ENCODE measurements at places on chromosomes 4 and X. TPM values are rescaled to one million over a fixed set of nuclear protein-coding genes. Genes with fewer than 3 reads are reported as not detected.

The PABPC1L2B gene
- total RNA-seq = not detected

The IL13RA1 gene
- total RNA-seq = 0.33 TPM

The TMEM47 gene
- not detected for total RNA-seq

The ADH1B gene
- not detected for total RNA-seq

The EDNRA gene
- total RNA-seq = not detected

The TACR3 gene
- total RNA-seq = not detected

The FRG2 gene
- not detected for total RNA-seq

The LAP3 gene
- total RNA-seq = 114 TPM

The FHDC1 gene
- 0.05 TPM for total RNA-seq

The MTMR8 gene
- 4.2 TPM for total RNA-seq

The TMSB15A gene
- total RNA-seq = not detected

The RBM46 gene
- not detected for total RNA-seq

The CRMP1 gene
- not detected for total RNA-seq

The TRIM60 gene
- not detected for total RNA-seq

The CXCL13 gene
- 25.7 TPM for total RNA-seq

The RBMXL3 gene
- total RNA-seq = not detected

The DACH2 gene
- total RNA-seq = not detected

The AKAP14 gene
- not detected for total RNA-seq

The PDLIM5 gene
- 16.5 TPM for total RNA-seq

The MGAT4D gene
- not detected for total RNA-seq

The EDA gene
- 1.2 TPM for total RNA-seq

The FAM241A gene
- total RNA-seq = 6.2 TPM

The FMR1NB gene
- not detected for total RNA-seq

The DRD5 gene
- not detected for total RNA-seq

The MAGEA11 gene
- total RNA-seq = not detected

The NWD2 gene
- total RNA-seq = not detected

The CDS1 gene
- total RNA-seq = not detected

The RAB39B gene
- 9.9 TPM for total RNA-seq

The TGIF2LX gene
- not detected for total RNA-seq

Measured in activated CD4-positive, alpha-beta T cell treated with anti-CD3 and anti-CD28 coated beads, Interleukin-2, amount 10 ng/mL, durations not matched to agents 24 days and 14 days (primary cell).